ENCODE measurements at places on chromosomes 6 and 20.

DNA sequence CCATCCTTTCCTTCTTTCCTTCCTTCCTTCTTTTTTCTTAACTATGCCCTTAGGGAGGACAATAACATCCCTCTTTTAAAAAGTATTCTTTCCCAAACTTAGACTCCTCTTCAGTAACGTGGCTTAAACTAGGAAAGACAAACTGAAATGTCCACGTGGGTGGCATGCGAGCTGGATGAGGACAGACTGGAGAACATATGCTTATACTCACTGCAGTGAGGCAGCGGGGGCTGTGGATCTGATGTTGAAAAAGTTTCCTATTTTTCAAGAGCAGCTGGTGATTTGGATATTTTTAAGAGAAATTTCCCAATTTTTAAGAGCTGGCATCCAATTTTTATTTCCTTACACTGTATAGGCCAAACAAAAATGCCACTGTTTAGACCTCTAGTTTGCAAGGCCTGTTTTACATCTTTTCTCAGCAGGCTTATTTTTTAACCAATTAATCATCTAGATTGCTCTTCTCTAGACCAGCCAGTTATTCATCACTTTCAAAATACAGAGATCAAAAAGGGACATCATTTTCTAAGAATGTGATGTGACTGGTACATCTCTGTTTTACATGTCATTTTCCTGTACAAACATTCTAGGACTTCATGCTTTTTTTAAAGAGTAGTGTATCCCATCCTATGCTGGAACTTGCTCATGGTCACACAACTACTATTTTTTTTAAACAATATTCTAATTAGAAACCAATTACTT lies 226.5 kb downstream of the BTBD9 start:
- DNase-seq: no peak

DNA sequence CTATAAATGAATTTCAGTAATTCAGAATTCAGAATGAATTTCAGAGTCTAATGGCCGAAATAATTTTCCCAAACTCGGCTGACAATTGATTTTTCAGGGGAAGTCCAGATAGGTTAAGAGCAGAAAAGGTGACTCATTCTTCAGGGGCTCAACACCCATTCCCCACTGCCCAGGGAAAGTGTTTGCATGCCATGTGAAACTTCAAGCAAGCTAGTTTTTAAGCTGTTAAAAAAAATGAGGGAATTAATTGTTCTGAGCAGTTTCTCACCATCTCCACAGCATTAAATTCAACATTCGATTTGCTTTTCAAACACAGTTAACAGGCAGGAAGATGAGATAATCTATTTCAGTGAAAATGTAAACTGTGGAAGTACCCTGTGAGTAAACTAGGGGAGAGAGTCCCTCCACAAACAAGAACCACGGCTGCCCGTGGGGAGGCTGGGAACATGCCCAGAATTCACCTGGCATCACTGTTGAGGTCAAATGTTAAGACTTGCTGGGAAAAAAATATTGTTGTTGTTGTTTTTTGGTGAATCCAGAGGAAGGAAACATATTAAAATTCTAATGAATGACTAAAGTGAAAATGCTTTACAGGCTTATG lies 650.8 kb upstream of the AGPAT4 start:
- no peak for DNase-seq

DNA sequence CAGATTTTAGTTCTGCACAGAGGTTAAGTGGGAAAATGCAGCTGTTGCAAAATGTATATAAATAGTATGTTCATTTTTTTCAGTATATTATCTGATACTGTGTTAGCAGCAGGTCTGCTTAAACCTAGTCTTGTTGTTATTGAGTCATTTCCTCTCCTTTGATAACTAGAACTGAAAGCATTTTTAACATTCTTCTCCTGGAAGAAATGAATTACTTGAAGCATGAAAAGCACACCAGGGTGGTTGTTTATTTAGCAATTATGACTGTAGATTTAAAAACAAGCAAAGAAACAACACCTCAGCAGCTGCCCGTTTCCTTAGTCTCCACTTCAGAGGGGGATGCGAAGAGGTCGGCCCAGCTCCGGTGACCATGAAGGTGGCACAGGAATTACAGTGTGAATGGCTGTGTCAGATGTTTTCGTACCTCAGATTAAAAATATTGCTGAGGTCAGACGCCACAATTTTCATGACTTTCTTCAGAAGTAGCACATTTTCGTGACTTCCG lies 53.5 kb downstream of the GOPC start:
- DNase-seq: no peak

GRCh38 chr6:74871757-74872156 lies 334.1 kb downstream of the COL12A1 start:
- no peak for DNase-seq

- DNase-seq: no peak
Measured at GRCh38 chr20:5973172-5973571, 22.7 kb downstream of the MCM8 start.

GRCh38 chr20:57481281-57481711 lies 43.6 kb downstream of the CTCFL start:
- DNase-seq: no peak

- no peak for DNase-seq
Measured at GRCh38 chr20:18019068-18019467, 38.6 kb downstream of the OVOL2 start.

DNA sequence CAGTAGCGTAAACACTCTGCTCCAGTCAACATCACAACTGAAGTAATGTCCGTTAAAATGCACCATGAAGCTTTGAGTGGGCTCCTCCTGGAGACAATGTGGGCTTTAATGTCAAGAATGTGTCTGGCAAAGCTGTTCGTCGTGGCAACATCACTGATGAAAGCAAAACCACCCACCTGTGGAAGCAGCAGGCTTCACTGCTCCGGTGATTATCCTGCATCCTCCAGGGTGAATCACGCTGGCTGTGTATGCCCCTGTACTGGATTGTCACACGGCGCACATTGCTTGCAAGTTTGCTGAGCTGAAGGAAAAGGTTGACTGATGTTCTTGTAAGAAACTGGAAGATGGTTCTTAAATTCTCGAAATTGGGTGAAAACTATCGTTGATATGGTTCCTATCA lies 128.5 kb downstream of the MOXD1 start:
- no peak for DNase-seq

DNA sequence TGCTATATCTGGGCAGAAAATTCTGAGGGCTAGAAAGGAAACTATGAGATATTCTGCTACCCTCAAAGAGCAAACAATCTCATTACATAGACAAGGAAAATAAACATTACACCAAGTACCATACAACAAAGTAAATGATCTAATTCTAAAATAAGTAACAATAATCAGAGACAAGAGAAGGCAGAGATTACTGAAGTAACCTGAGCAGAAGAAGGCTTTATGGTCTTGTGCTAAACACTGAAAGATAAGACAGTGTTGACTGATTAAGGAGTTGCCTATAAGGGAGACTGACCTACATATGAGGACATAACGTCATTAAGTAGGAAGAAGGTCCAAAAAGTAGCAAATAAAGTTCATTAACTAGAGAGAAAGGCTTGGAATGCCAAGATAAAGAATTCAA lies 134.2 kb downstream of the MTFR2 start:
- no peak for DNase-seq

DNA sequence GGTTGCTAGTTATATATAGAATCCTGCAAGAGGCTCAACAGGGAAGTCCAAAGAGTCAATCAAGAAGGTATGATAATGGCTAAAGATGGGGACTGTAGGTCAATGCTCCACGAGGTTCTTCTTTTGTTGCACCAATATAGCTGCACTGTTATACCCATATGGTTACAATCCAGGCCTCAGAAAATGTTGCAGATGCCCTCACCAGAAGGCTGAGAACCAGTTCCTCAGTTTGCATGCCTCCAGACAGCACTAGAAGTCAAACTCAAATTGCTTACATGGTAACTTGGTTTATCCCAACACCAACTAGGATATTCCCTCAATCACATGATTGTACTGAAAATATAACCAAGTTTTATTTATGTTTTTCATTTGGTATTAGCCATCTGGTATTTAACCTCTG lies 12.1 kb downstream of the EEF1A1 start:
- no peak for DNase-seq

DNA sequence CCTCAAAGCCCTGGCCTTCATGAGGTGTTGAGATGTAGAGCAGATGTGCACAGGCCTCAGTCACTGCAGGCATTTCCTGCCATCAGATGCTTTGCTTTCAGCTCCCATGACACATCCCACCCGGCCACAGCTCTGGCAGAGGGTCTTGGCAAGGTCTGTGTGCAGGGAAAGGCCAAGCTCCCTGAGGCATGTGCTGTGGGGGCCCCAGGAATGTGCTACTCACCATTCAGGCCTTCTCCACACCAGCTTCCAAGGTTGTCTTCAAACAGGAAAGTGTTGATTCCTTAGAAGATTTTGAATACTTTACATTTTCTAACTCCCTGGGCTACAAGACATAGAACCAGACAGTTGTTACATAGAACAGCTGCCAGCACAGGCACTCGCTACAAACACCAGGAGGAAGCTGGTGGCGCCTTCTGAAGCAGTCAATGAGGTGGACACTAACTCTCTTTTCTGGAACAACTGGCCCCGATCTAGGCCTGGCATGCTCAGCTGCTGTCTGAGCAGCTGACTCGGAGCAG lies 27.8 kb downstream of the CASS4 start:
- DNase-seq: no peak

GRCh38 chr6:167558246-167559177 lies 233.6 kb downstream of the TTLL2 start:
- no peak for DNase-seq

DNA sequence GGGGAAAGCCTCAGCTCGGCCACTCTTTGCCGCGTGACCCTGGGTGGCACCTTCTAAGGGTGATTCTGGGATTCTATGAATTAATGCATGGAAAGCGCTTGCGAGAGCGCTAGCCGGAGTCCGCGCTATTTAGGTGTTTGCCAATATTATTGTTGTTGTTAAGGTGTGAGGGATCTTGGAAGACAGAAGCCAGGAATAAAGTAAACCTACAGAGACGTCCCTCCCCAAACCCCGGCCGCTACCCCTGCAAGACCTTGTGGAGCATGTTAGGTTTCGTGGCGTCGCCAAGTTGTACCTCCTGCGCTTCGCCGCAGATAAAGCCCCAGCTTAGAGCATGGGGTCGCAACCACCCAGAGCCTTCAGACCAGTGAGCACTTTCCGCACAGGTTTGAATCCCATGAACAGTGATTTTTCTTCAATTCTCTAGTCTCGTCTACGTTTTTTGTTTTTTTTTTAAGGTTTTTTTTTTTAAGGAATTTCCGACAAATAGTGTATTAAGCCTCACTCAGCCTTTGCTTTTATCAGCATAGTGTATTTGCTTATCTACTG lies 16.9 kb upstream of the ZSCAN9 start:
- DNase-seq: no peak

DNA sequence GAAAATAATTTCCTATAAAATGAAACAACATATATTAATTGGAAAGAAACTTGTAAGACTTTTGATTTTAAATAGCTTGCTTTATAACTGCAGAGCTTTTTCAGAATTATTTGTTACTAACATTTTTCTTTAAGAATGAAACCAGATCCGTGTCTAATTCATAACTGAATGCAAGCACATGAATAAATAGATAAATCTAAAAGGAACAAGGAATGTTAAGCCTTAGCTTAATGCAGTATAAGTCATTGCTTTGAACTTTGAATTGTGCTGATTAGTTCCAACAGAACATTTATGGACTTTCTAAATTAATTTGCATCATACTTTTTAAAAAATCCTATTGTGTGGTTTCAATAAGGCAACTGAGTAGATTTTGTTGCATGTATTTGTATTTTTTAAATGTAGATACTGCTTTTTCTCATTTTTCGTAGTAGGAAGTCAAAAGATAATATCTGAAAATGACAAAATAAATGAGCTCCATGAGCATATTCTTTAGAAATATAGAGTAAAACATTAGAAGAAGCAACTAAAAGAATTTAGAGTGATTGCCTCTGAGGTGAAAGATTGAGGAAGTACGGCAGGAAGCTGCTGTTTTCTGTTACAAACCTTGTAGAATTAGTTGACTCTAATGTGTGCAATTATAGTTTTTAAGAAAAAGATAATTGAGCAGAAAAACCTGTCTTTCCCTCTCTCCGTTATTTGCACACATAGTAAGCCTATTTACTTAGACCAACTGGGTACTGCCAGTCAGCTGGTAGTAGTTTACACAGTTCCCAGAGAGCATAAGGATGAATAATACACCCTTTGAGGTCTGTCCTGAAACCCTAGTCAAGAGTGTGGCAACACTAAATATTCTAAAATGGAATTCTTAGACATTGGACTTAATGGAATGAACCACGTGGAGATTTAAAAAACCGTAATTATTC lies 32.6 kb upstream of the SLC35D3 start:
- no peak for DNase-seq

GRCh38 chr6:5081182-5081581 lies 4.0 kb upstream of the PPP1R3G start:
- no peak for DNase-seq

- DNase-seq: no peak
Measured at GRCh38 chr20:23541776-23542175, 26.5 kb downstream of the CST9L start.

DNA sequence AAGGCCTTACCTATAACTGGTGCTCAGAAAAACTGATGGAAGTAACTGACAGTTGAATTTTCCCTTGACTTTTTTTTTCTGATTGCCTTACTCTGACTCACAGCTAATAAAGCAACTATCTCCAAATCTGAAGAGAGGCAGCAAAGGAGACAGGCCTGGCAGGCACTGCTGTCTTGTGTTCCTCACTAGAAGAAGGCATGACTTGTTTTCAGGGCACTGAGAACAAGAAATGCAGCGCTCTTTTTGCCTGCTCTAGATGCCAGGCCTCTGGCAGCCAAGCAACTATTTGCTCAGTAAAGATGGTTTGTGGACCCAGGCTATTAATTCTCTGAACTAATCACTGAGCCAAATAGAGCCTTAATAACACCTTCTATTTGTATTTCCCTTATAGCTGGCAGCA lies 155.1 kb downstream of the PRDM13 start:
- DNase-seq: no peak

- DNase-seq: no peak
Measured at GRCh38 chr6:134374491-134375219, 56.7 kb upstream of the SGK1 start.

GRCh38 chr6:168638468-168639271 lies 197.7 kb downstream of the SMOC2 start:
- DNase-seq: no peak

Measured in stimulated activated CD8-positive, alpha-beta memory T cell treated with anti-CD3 and anti-CD28 coated beads, Interleukin-7, amount 100 ng/mL, for 1 hour (primary cell).